HFFc6 (cell line): ENCODE measurements at places on chromosomes 2 and 18. TPM values are rescaled to one million over a fixed set of nuclear protein-coding genes. Genes with fewer than 3 reads are reported as not detected.

- DNase-seq: no peak
- H3K36me3 ChIP-seq: 0 out of 2 replicates have a peak, but pooled peaks cover 5% of the 10 kb centered on the region
- peaks cover 2% of the 10 kb centered on the region; the same call in 1 of the 2 replicates for H3K27me3 ChIP-seq
- no peak overlapping the region for H3K27ac ChIP-seq
- no peak overlapping the region for H3K4me3 ChIP-seq
- H3K4me1 ChIP-seq: peaks cover 6% of the 10 kb centered on the region; the same call in 1 of the 2 replicates
These were observed 114.9 kb downstream of the NCK2 start for GRCh38 chr2:105859694-105859951.

DNA sequence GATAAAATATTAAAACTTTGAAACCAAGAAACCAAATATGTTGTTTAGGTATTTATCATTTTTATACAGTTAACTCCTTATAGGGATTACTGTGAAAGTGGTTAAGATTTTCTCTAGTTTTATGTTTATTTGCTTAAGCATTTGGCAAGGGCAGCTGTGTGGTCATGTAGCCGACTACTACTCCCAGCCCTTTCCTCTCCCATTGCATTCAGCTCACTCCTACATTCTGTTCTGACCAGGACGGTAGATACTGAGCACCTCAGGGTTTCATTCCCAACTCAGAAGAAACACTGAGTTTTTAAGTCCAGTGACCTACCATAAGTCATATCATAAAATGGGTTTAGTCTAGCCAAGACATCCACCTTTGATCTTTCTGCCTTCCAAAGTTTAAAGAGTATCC is 19.8 kb downstream of the FZD5 start:
- H3K36me3 ChIP-seq: no peaks in the 10 kb centered on the region
- no peaks in the 10 kb centered on the region for H3K27me3 ChIP-seq
- DNase-seq: no peak

DNA sequence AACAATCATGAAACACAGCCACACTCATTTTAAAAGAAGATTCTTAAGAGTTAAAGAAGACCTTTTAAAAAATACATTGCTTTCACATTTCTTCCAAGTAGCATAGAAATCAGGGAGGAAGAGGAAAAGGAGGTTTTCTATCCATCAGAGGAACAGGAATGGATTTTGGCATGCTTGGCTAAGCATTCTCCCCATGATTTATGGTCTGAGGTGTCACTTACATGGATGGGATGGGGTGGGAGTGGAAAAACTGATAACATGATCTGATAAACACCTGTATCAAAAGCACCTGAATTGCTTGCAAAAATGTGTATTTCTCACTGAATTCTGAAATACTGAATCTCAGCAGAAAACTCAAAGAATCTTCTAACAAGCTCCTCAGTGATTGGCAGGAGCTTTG is 265.9 kb downstream of the NRXN1 start:
- H3K27me3 ChIP-seq: no peaks in the 10 kb centered on the region
- H3K4me1 ChIP-seq: no peaks in the 10 kb centered on the region
- H3K27ac ChIP-seq: no peak overlapping the region

GRCh38 chr2:232448304-232448690 is 7.7 kb upstream of the ALPI start:
- no peak overlapping the region for H3K27ac ChIP-seq
- no peaks in the 10 kb centered on the region for H3K36me3 ChIP-seq
- H3K4me1 ChIP-seq: no peaks in the 10 kb centered on the region
- no peak for DNase-seq
- H3K27me3 ChIP-seq: peaks cover 26% of the 10 kb centered on the region
- H3K4me3 ChIP-seq: no peak overlapping the region

GRCh38 chr2:24490181-24490689 is 819 bp upstream of the NCOA1 start:
- peaks cover 32% of the 10 kb centered on the region for H3K4me1 ChIP-seq
- no peaks in the 10 kb centered on the region for H3K36me3 ChIP-seq
- H3K27ac ChIP-seq: peak overlapping the region; percentile 87
- H3K4me3 ChIP-seq: peak overlapping the region; percentile 90
- no peak for DNase-seq

- peaks cover 8% of the 10 kb centered on the region; the same call in 1 of the 2 replicates for H3K4me1 ChIP-seq
- DNase-seq: no peak
These were observed 45.7 kb upstream of the HPCAL1 start for GRCh38 chr2:10257036-10257435.

DNA sequence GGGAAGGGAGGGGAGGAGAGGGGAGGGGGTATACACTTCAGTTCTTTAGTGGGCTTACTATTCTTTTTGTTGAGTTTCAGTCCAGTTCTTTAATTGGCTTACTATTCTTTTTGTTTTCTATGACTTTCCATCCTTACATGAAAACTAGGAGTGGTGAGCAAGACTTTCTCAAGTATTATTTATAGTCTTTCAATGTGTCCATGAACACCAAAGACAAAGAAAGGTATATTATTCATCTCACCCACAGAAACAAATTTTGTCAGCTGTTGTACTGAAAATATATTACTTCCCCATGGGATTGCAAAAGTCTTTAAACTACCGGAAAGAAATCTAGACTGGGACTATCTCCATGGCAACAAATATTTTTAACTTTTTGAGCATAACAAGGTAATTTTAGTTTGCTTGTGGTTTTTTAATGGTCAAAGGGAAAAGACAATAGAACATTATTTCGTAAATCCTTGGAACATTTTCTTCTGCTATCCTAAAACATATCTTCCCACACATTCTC is 17.6 kb downstream of the ADAM17 start:
- H3K27me3 ChIP-seq: no peaks in the 10 kb centered on the region
- peaks cover 37% of the 10 kb centered on the region for H3K4me1 ChIP-seq
- peak; percentile 82 for DNase-seq

DNA sequence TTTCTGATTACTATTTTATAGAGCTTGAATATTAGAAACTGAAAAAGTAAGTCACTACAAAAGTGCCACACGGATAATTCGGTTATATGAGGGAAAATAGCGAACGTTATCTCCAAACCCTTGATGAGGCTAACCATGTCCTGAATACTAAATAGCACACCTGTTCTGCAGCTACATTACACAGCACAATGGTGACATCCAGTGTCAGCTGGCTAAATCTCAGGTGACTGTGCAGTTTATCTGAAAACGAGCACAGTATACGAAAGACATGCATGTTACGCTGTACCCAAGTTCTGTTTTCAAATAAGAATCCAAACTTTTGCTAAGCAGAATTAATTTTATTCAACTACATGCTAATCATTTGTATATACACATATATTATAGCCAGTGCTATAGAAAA is 9.0 kb downstream of the CCDC68 start:
- H3K36me3 ChIP-seq: no peaks in the 10 kb centered on the region
- H3K4me1 ChIP-seq: no peaks in the 10 kb centered on the region; the same call in 1 of the 2 replicates
- no peak overlapping the region for H3K27ac ChIP-seq
- H3K27me3 ChIP-seq: peaks cover 3% of the 10 kb centered on the region

DNA sequence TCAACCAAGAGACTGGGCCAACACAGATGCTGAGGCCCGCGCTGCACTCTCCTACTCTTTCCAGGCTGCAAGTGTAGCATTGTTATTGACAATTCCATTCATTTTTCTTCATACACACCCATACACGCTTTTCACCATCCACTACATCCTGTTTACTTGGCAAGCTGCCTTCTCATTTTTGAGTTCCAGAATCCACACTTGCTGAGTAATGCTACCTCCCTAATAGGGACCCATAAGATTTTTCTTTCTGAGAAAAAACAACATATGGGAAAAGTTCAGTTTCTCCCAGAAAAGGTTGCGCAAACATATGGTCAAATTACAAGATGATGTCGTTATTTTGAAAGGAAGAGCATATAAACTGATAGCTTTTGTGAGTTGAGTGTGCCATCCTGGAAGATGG is 3.3 kb upstream of the NETO1 start:
- no peak overlapping the region for H3K4me3 ChIP-seq
- DNase-seq: peak; percentile 37
- H3K27ac ChIP-seq: no peak overlapping the region
- peaks cover 17% of the 10 kb centered on the region for H3K27me3 ChIP-seq

- H3K4me1 ChIP-seq: peaks cover 20% of the 10 kb centered on the region
- peak within 1 kb of the TSS; percentile 43 for H3K4me3 ChIP-seq
- peak; percentile 12 for DNase-seq
- no peaks in the 10 kb centered on the region for H3K36me3 ChIP-seq
- H3K27me3 ChIP-seq: peaks cover 41% of the 10 kb centered on the region
These were observed at the start of gene LRATD1 for GRCh38 chr2:14632133-14632936. TSS of gene LRATD1 (plus strand) at chr2:14632717. CDS start at chr2:14633980, 1,263 bp downstream.

DNA sequence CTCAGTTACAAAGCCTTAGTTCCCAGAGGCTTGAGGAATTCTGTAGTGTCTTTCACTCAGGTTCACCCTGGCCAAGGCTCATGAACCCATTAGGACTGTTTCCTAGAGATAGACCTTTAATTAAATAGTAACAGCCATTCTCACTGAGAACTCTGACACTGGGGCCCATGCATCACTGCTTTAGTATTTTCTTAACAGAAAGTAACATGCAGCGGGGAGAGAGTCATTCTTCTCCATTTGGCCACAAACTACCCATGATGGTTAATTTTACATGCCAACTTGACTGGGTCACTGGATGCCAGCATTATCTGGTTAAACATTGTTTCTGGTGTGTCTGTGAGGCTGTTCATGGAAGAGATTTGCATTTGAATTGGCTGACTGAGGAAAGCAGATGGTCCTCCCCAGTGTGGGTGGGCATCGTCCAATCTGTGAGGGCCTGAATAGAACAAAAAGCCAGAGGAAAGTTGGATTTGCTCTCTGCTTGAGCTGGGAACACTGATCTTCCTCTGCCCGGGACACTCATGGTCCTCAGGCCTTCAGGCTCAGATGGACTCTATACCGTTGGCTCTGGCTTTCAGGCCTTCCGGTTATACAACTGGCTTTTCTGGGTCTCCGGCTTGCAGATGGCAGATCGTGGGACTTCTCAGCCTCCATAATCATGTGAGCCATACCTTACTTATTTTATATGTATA is 5.6 kb upstream of the CPLX4 start:
- DNase-seq: peak; percentile 49
- H3K27me3 ChIP-seq: peaks cover 4% of the 10 kb centered on the region
- H3K4me1 ChIP-seq: peaks cover 13% of the 10 kb centered on the region
- peak overlapping the region; percentile 61 for H3K27ac ChIP-seq
- H3K4me3 ChIP-seq: no peak overlapping the region

- H3K4me1 ChIP-seq: peaks cover 91% of the 10 kb centered on the region
- H3K27ac ChIP-seq: peak overlapping the region; percentile 97
- H3K36me3 ChIP-seq: 0 out of 2 replicates have a peak, but pooled peaks cover 4% of the 10 kb centered on the region
- H3K27me3 ChIP-seq: no peaks in the 10 kb centered on the region
These were observed 28.7 kb upstream of the COL5A2 start for GRCh38 chr2:189208254-189208653.

- H3K36me3 ChIP-seq: no peaks in the 10 kb centered on the region
- H3K27me3 ChIP-seq: peaks cover 20% of the 10 kb centered on the region
- H3K27ac ChIP-seq: no peak overlapping the region
These were observed 8.6 kb downstream of the ADD2 start for GRCh38 chr2:70759446-70759845.

GRCh38 chr18:63881851-63882250 is 5.7 kb upstream of the SERPINB2 start:
- H3K27ac ChIP-seq: peak overlapping the region; percentile 87
- peaks cover 72% of the 10 kb centered on the region for H3K4me1 ChIP-seq
- H3K4me3 ChIP-seq: peak overlapping the region; percentile 33
- 0 out of 2 replicates have a peak, but pooled peaks cover 3% of the 10 kb centered on the region for H3K36me3 ChIP-seq
- H3K27me3 ChIP-seq: no peaks in the 10 kb centered on the region
- peak; percentile 55 for DNase-seq

- H3K27me3 ChIP-seq: no peaks in the 10 kb centered on the region
- H3K27ac ChIP-seq: no peak overlapping the region
- no peaks in the 10 kb centered on the region for H3K4me1 ChIP-seq
- no peak for DNase-seq
- no peak overlapping the region for H3K4me3 ChIP-seq
- no peaks in the 10 kb centered on the region for H3K36me3 ChIP-seq
These were observed 183.3 kb downstream of the ASXL3 start for GRCh38 chr18:33761363-33761762.

GRCh38 chr2:48066000-48066399 is 159.7 kb upstream of the FBXO11 start:
- H3K27ac ChIP-seq: no peak overlapping the region
- no peak for DNase-seq
- peaks cover 6% of the 10 kb centered on the region for H3K27me3 ChIP-seq
- H3K4me1 ChIP-seq: no peaks in the 10 kb centered on the region

DNA sequence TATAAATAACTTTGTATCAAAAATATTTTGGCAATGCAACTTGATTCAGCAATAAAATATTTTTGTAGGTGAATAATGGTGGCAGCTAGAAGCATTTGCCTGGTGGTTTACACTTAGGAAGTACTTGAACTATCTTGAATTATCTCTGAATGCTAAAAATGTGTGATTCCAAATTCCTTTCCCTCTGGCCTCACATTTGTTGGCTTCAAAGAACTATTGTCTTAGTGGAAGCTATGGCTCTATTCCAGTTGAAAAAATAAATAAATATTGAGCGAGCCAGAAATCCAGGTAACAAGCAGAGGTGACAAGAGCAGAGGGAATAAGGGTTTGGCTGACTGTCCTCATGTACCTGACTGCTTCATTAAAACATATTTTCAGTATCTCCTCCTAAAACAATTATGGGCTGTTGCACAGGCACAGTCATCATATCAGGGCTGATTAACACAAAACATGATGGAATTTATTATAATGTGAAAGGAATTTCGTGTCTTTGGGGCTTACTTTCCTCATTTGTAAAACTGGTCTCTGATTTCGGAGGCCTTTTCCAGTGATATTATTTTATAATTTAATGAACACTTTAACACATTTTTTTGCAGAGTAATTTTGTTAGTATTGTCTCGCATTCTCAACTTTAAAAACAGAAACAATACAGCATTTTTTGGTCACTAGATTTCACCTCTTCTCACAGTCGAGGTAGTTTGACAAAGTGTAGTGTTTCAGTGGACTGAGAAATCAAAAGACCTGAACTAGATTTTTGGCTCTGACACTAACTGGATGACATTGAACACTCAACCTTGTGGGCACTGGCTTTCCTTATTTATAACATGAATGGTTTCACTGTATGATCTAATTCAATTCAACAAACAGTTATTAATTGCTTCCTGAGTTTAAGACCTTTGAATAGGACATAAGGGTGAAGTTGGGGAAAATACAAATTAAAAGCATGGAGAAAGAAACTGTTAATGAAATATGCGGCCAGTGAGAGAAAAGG is 7.8 kb upstream of the CAVIN2 start:
- H3K4me3 ChIP-seq: no peak overlapping the region
- H3K27ac ChIP-seq: no peak overlapping the region
- no peak for DNase-seq
- H3K4me1 ChIP-seq: peaks cover 48% of the 10 kb centered on the region

GRCh38 chr2:202201220-202202160 is 36.9 kb downstream of the SUMO1 start:
- H3K27me3 ChIP-seq: peaks cover 1% of the 10 kb centered on the region; the same call in 1 of the 2 replicates
- no peak overlapping the region for H3K4me3 ChIP-seq

Gene PLB1
- total RNA-seq: 0.68 and 0.91 TPM in 2 replicates

Gene TM4SF20
- total RNA-seq: 0.09 to 0.37 TPM (median 0.31 TPM) in 3 replicates

Gene GALNT5
- 26.7 to 61.9 TPM (median 45.6 TPM) in 3 replicates for total RNA-seq

Gene MARCHF4
- total RNA-seq: 46.2 to 69.3 TPM (median 51.8 TPM) in 3 replicates

Gene NUP35
- total RNA-seq: 9.3 and 17.0 TPM in 2 replicates

Gene SPC25
- 6.4 to 22.6 TPM (median 15.7 TPM) in 3 replicates for total RNA-seq

Gene GDF7
- total RNA-seq: not detected in 3 replicates

Gene FEV
- not detected in 3 replicates for total RNA-seq

Gene SERPINB5
- total RNA-seq: not detected in 3 replicates

Gene FBXO36
- total RNA-seq: 1.3 to 2.2 TPM (median 2.2 TPM) in 3 replicates

Gene NT5DC4
- total RNA-seq: not detected in 3 replicates
